ENCODE measurements at places on chromosomes 11 and 22.
A peak's percentile ranks its signal among the peaks of the same experiment; 100 is the strongest.

DNA sequence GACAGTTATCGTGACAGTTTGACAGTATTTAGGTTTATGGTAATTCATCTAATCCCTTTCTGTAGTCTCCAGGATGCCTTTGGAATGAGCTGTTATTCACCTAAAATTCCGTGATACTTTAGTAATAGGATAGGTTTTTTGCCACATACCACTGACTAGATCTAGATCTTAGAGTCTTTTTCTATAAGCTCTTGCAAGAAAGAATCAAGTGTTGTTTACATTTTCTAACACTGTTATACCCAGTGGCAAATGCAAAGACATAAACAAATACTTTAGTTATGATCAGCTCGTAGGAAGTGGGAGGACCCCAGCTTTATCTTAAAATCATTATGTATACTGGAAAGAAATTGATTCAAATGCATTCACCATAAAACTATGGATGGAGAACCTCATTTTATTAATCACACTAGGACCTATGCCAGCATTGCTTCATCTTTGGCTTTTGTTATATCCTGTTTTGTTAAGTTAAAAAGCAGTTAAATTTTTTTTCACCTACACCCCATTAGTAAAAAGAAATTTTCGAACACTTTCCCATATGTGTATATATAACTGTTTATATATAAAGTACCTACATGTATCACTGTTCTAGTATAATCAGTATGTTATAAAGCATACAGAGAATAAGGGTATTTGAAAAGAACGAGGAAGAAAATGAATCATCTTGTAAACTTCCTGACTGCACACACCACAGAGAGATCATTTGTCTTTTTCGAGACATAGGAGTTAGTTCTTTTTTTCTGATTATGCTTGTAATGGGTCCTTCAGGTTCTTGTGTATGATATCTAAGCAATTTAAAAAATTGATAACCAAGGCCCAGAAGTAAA is 60.9 kb downstream of the PDHX start:
- H3K27ac ChIP-seq: no peak overlapping the region
- peaks cover 6% of the 10 kb centered on the region for H3K4me1 ChIP-seq
- H3K4me3 ChIP-seq: no peak overlapping the region

GRCh38 chr11:22516111-22516510 is 109.5 kb downstream of the FANCF start:
- H3K27me3 ChIP-seq: peaks cover 13% of the 10 kb centered on the region
- H3K36me3 ChIP-seq: no peaks in the 10 kb centered on the region
- H3K4me3 ChIP-seq: no peak overlapping the region
- no peaks in the 10 kb centered on the region for H3K4me1 ChIP-seq

- no peak overlapping the region for H3K27ac ChIP-seq
- H3K27me3 ChIP-seq: peaks cover 21% of the 10 kb centered on the region
- H3K4me3 ChIP-seq: no peak overlapping the region
- no peaks in the 10 kb centered on the region for H3K4me1 ChIP-seq
Observed at GRCh38 chr22:17443405-17444203, 74.3 kb downstream of the CECR2 start.

GRCh38 chr11:101478587-101479369 is 105.0 kb downstream of the TRPC6 start:
- no peaks in the 10 kb centered on the region for H3K36me3 ChIP-seq
- H3K4me3 ChIP-seq: no peak overlapping the region
- H3K27ac ChIP-seq: no peak overlapping the region
- no peaks in the 10 kb centered on the region for H3K4me1 ChIP-seq
- ATAC-seq: peak; percentile 8
- H3K27me3 ChIP-seq: no peaks in the 10 kb centered on the region

- peaks cover 16% of the 10 kb centered on the region for H3K4me1 ChIP-seq
- ATAC-seq: no peak
- no peak overlapping the region for H3K4me3 ChIP-seq
- no peak overlapping the region for H3K27ac ChIP-seq
Observed at GRCh38 chr11:120574876-120575275, 63.3 kb downstream of the GRIK4 start.

DNA sequence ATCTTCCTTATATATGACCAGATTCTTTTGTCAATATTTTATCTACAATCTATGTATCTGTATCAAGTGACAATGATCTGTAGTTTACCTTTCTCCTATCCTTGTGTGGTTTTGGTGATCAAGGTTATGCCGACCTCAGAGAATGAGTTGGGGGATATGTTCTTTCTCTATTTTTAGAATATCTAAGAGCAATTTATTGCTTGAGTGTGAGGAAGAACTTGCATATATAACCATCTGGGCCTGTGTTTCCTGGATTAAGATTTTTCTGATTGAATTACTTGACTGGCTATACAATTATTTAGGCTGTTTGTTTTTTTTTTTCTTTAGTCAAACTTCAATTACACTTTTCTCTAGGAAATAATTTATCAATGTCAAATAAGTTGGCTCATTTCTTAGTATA is 14.0 kb upstream of the C22orf39 start:
- no peaks in the 10 kb centered on the region for H3K4me1 ChIP-seq
- H3K36me3 ChIP-seq: peaks cover 41% of the 10 kb centered on the region
- no peaks in the 10 kb centered on the region for H3K27me3 ChIP-seq

GRCh38 chr11:47564933-47565339 is 463 bp upstream of the PTPMT1 start:
- H3K4me1 ChIP-seq: peaks cover 18% of the 10 kb centered on the region
- no peaks in the 10 kb centered on the region for H3K27me3 ChIP-seq
- peak overlapping the region; percentile 86 for H3K4me3 ChIP-seq

DNA sequence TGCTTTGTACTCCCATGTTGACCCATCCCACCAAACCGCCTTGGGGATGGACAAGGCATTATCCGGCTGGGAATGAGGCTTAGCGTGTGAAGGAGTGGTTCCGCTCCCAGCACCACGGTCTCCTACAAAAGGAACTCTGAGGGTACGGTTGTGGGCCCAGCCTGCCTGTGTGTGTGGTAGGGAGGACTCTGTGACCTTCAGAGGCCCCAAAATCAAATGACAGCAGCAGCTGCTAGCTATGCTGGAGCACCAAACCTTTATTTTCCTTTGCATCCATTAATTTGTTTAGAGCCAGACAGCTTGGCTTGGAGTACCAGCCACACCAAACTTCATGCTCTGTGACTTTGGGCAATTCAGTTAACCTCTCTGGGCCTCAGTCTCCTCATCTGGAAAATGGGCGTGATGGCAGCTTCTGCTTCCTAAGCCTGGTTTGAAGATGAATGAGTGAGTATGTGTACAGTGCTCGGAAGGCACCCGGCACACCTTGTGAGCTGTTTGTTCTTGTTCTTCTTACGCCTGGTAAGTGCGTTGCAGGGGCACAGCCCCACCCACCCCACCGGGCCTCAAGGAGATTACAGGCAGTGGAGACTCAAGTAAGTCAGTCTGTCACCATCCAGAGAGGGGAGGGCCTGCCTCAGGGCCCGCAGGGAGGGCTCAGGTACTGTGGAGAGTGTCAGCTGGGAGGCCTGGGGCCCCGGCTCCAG is 25.3 kb downstream of the MB start:
- no peak for ATAC-seq
- peaks cover 61% of the 10 kb centered on the region for H3K27me3 ChIP-seq
- H3K27ac ChIP-seq: no peak overlapping the region
- H3K36me3 ChIP-seq: no peaks in the 10 kb centered on the region

DNA sequence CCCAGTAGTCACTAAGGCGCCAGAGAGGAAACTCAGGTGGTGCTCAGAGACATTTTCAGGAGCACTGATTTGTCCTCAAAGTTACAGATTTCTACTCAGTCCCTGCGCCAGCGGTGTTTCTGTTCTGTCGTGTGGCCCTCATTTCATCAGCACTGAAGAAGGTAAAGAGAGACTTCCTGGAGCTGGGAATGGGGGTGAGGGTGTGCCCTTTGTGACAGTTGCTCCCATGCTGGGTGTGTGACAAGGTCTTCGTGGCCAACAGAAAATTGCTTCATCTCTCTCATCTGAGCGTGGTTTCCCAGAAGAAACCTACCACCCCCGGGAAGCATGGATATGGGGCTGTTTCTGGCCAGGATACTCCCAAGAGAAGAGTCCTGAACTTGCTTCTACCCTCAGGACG is 2.0 kb upstream of the PPARA start:
- H3K36me3 ChIP-seq: peaks cover 3% of the 10 kb centered on the region
- H3K27me3 ChIP-seq: no peaks in the 10 kb centered on the region
- H3K4me1 ChIP-seq: peaks cover 23% of the 10 kb centered on the region
- H3K4me3 ChIP-seq: no peak overlapping the region

- peaks cover 11% of the 10 kb centered on the region for H3K27me3 ChIP-seq
- peaks cover 19% of the 10 kb centered on the region for H3K4me1 ChIP-seq
- H3K36me3 ChIP-seq: no peaks in the 10 kb centered on the region
- H3K4me3 ChIP-seq: no peak overlapping the region
- H3K27ac ChIP-seq: no peak overlapping the region
Observed at GRCh38 chr11:72520815-72521214, 86.5 kb upstream of the CLPB start.

DNA sequence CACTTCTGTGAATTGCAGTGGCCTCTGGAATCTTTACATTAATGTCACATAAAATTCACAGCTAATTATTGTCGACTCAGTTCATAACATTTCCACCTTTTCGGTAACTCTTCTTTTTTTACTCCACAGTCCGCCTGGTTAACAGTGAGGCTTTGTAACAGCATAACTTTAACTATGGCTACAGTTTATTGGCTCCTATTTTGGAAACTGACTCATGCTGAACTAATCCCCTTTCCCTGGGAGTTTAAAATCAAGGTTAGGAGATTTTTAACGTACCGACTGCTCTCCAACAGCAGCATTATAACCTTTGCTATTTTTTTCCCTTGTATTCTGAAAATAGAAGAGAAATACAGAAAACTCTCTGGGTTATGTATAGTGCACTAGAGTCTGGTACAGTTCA is 3.2 kb upstream of the POGLUT3 start:
- H3K27me3 ChIP-seq: no peaks in the 10 kb centered on the region
- H3K4me1 ChIP-seq: peaks cover 11% of the 10 kb centered on the region
- no peak overlapping the region for H3K27ac ChIP-seq
- no peaks in the 10 kb centered on the region for H3K36me3 ChIP-seq
- no peak for ATAC-seq
- no peak overlapping the region for H3K4me3 ChIP-seq

DNA sequence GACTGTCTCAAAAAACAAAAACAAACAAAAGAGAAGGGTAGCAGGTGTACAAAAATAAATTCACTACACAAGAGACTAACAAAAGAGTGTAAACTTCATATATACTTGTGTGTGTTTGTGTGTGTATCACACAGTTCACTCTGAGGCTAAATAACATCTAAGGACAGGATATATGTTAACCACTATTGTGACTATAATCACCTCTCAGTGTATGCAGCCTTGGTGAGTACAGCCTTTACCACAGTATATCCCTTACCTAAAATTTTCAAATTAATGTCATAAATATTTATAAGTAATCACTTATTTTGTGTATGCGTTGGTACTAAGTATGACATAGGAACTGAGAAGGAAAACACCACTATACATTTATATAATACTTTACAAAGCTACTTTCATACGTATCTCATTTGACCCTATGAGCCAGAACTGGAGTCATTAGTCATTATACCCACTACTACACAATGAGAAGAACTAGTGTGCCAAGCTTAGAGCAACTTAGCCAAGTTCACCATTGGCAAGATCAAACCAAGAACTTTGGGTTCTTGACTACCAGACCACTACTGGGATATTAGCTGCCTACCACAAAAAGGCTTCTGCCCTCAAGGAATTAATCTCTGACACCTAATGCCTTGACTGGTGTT is 116.7 kb downstream of the SGSM3 start:
- H3K4me3 ChIP-seq: no peak overlapping the region
- peaks cover 5% of the 10 kb centered on the region for H3K36me3 ChIP-seq

DNA sequence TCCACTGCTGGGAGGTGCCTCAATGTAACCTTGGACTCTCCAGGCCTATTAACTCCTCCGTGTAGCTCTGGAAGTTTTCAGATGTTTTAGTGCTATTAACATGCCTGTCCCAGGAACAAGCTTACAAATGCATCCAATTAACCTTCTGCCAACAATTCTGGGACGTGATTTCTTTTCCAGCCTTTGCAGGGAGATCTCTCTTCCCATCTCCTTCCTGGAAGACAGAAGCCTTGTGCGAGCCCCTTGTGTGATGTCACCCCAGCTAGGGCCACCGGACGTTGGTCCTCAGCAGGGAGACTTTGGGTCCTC is 47.7 kb upstream of the SYT7 start:
- no peaks in the 10 kb centered on the region for H3K36me3 ChIP-seq
- no peak overlapping the region for H3K4me3 ChIP-seq
- no peaks in the 10 kb centered on the region for H3K4me1 ChIP-seq

DNA sequence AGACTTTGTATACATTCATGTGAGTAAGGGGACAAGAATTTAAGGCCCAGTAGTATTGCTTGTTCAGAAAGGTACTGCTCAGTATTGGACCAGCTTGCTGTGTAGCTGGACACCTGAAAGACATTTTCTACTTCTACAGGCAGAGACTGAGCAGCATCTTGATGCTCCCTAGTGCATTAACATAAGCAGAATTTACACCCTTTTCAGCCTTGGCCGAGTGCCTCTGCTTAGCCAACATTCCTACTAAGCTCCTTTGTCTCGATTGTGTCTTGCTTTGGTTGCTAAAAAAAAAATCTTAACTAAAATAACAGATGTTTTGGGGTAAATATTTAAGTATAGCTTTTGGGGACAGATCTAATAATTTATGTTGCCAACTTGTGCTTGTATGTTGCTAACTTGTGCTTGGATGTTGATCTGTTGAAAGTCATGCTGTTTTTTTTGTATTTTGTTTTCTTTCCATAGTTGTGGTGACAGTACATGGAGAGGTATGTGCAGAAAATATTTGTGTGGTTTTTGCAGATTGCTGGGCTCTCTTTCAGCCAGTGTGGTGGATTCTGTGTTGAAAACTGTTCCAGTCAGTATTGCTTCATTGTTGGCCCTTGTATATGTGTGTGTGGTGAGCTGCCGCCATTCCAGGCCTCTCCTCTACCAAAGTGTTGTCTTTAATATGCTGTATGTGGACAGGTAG is 3.7 kb downstream of the PTS start:
- no peaks in the 10 kb centered on the region for H3K27me3 ChIP-seq
- H3K4me3 ChIP-seq: no peak overlapping the region
- no peak for ATAC-seq

GRCh38 chr11:71112990-71113389 is 139.4 kb downstream of the SHANK2 start:
- peaks cover 7% of the 10 kb centered on the region for H3K4me1 ChIP-seq
- no peak overlapping the region for H3K27ac ChIP-seq
- peaks cover 89% of the 10 kb centered on the region for H3K27me3 ChIP-seq

DNA sequence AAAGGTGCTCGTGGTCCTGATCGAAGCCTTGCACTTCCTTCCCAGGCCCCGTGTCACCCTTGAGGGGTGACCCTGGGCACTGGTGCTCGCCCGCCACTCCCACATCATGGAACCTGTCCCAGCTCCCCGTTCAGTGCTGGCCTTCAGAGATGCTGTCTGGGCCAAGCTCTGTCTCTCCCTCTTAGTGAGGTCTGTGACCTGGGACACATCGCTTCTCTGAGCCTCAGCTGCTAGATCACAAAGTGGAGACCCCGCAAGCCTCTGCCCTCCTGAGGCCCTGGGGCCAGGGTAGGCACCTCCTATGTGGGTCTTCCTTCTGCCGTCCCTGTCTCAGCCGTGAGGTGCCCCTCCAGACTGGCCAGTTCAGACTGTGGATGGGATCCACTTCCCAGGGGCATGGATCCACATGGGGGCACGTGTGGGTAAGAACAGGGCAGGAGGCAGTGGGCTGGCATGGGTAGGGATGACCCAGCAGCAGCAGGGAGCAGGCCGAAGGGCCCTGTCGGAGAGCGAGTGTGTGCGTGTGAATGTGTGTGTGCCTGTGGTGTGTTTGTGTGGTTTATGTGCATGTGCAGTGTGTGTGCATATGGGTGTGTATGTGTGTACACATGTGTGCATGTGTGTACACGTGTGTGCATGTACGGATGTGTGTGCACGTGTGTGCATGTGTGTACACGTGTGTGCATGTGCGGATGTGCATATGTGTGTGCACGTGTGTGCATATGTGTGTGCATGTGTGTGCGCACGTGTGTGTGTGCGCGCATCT is 1073.7 kb downstream of the BRD1 start:
- ATAC-seq: no peak
- peaks cover 21% of the 10 kb centered on the region for H3K27me3 ChIP-seq
- H3K36me3 ChIP-seq: no peaks in the 10 kb centered on the region
- H3K4me1 ChIP-seq: no peaks in the 10 kb centered on the region

Data from stimulated activated memory B cell treated with anti-CD40 and anti-IgM and Interleukin-4, amounts not matched to agents 10 μg/mL and 1 μg/mL and 100 μg/mL, for 72 hours (primary cell).